ENCODE measurements at places on chromosomes 16 and 17.

DNA sequence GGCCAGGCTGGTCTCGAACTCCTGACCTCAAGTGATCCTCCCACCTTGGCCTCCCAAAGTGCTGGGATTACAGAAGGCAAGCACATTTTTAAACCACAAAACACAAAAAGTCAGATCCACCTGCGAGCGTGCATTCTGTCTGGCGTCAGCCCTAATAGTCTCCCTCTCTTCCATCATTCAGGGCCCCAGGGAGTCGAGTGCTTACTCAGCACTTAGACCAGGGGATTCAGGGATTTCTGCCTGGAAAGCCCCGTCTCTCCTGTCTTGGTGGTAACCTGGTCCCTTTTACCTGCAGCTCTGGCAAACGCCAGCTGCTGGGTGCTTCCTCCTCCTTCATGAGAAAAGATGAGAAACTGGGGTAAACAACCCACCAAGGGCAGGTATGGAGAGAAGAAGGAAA, 443.1 kb downstream of the SOX9 start:
- no peak for DNase-seq

- no peak for DNase-seq
Observed at GRCh38 chr16:16071631-16072244, 122.3 kb downstream of the ABCC1 start.

GRCh38 chr17:81037026-81037797, 2.3 kb downstream of the BAIAP2 start:
- DNase-seq, result no peak

DNA sequence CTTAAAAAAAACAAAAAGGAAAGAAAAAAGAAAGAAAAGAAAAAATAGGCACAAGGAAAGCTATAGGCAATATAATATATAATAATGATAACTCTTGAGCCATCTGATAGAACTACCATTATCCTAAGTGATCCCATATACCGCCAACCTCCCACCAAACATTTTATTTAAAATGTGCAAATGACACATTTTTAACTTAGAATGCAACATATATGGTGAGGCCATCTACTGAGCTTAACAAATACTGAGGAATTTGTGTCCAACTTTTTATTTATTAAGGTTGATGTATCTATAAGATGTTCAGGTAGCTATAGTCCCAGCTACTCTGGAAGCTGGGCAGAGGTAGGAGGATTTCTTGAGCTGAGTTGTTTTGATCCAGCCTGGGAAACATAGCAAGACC, 14.4 kb upstream of the APPBP2 start:
- DNase-seq, result no peak

- no peak for DNase-seq
Observed at GRCh38 chr16:64364894-64365293, 757.0 kb downstream of the CDH11 start.

DNA sequence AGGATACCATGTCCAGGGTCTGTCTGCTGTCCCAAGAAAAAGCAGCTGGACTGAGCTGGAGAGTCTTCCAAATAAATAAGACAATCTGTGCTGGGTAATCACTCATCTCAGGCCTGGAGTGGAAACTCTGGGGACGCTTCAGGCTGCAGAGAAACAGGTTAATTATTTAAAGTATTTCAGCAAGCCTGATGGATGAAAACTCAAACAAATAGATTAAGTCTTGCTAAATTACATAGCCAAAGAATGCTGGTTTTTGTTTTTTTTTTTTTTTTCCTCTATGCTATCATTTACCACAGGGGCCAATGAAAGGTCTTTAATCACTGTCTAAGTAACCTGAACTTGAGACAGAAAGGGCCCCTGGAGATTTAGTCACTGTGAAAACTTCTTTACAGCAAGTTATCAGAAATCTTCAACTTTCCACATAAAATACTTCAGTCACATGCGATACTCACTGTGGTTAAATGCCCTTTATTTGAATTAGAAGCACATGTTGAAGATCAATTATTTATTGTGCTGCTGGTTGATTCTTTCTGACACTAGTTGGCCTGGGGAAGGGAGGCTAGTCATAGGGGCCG, 31.0 kb upstream of the KCNJ2 start:
- no peak for DNase-seq

DNA sequence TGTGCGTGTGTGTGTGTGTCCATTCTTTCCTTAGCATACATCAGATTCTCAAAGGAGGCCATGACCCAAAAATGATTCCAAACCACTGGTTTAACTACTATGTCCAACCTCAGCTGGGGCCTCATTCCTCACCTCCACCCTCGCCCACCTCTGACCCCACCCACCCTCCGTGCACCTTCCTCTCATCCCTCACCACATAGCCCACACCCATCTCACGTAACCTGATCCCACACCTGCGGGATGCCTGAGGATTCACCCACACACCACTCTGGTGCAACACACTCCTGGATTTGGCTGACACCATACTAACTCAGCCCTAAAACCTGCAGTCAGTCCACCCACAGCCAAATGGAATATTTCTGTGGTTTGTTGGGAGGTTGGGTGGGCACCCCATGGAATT, 3.3 kb upstream of the CSNK2A2 start:
- DNase-seq, result no peak

- peak; percentile 2 for DNase-seq
Observed at GRCh38 chr17:50986989-50987660, 121.0 kb upstream of the TOB1 start.

DNA sequence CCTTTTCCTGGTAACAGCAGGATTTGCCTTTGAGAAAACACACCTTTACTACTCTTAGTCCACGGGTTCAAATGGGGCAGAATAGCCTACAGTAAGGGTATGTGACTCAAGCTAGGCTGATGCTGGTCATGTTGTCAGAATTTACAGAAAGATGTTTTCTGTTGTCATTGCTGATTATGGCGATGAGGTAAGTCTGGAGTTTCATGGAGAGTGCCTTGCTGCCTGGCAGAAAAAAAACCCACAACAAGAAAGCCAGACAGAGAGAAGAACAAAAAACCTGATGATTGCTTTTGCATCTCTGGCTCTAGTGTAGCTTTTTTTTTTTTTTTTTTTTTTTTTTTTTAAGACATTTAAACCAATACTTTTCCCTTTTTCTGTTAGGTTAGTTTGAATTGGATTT, 47.9 kb downstream of the SLC6A4 start:
- DNase-seq, result no peak

GRCh38 chr16:55663765-55664677, 8.2 kb downstream of the SLC6A2 start:
- no peak for DNase-seq

- DNase-seq, result peak; percentile 58
Observed at GRCh38 chr16:6643080-6643686, 689.5 kb upstream of the RBFOX1 start.

DNA sequence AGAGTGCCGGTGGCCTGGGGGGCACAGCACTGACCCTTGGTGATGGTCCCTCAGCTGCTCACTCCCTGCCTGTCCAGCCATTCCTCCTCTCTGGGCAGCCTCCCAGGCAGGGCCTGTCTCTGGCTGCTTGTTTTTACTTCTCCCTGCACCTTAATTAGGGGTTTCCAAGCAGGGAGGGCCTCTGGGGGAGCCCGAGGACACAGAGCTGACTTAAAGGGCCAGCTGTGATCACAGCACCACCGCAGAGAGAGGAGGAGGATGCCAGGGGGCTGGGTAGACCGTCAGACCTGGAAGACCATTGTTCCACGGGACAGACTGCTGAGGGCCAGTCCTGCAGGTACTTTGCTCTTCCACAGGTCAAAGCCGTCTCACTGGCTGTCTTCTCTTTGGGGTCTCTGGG, 1.2 kb upstream of the DPH1 start:
- no peak for DNase-seq

- DNase-seq, result no peak
Observed at GRCh38 chr16:1068451-1068850, 4.1 kb upstream of the SSTR5 start.

- DNase-seq, result no peak
Observed at GRCh38 chr17:1431631-1432104, 24.4 kb downstream of the CRK start.

DNA sequence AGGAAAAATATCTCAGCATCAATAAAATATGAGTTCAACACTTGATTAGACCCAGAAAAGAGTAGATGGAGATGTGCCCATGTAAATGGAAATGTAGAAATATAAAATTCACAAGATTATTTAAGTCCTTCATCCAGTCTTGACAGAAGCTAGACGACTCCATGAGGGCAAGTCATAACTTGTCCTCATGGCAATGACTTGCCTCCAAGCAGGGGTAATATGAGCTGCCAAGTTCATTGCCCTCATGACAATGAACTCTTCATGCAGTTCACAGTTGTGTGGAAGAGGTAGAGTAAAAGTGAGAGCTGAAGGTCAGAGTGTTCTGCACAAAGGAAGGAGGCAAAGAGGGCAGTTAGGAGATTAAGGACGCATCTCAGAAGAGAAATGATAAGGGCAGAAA, 22.3 kb downstream of the CDH11 start:
- DNase-seq, result no peak

DNA sequence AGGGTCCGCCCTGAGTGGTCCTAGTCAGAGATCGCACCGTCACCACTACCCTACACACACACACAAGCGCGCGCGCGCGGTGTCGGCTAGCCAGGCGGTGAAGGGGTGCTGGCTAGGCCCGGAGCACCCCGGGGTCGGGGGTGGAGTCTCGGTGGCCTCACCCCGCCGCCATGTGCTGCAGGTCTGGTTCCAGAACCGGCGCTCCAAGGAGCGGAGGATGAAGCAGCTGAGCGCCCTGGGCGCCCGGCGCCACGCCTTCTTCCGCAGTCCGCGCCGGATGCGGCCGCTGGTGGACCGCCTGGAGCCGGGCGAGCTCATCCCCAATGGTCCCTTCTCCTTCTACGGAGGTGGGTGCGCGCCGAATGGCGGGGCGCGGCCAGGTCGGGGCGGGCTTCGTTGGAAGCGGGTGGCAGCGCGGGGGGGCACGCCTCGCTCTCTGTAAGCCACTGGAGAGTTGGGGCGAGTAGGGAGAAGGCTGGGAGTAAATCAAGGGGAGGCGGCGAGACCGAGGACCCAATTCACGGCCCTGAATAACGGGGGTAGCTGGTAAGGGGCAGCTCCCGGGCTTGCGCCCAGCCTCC, 4.8 kb downstream of the LHX1 start:
- no peak for DNase-seq

- DNase-seq, result no peak
Observed at GRCh38 chr17:69820876-69821473, 254.1 kb upstream of the KCNJ16 start.

GRCh38 chr17:81952792-81953228, 5.8 kb upstream of the MYADML2 start:
- no peak for DNase-seq

GRCh38 chr16:72191551-72191950, 19.6 kb upstream of the PMFBP1 start:
- DNase-seq, result no peak

- peak; percentile 71 for DNase-seq
Observed at GRCh38 chr17:42891539-42892152, 9.0 kb upstream of the G6PC1 start.

DNA sequence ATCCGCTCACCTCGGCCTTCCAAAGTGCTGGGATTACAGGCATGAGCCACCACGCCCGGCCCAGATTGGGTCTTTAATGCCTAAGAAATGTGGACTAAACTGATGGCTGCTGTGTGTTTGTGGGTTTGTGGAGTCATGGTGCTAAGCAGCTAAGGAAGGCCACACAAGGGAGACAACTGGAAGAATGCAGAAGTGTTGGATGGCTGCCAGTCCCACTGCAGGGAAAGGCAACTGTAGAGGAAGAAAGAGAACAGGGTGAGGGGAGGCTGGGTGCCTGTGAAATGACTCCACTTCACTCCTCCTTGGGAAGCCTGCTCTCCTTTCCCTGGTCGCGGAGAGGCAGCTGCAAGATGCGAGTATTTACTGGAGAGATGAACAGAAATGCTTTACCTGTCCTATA, 23.5 kb upstream of the SIAH1 start:
- peak; percentile 17 for DNase-seq

DNA sequence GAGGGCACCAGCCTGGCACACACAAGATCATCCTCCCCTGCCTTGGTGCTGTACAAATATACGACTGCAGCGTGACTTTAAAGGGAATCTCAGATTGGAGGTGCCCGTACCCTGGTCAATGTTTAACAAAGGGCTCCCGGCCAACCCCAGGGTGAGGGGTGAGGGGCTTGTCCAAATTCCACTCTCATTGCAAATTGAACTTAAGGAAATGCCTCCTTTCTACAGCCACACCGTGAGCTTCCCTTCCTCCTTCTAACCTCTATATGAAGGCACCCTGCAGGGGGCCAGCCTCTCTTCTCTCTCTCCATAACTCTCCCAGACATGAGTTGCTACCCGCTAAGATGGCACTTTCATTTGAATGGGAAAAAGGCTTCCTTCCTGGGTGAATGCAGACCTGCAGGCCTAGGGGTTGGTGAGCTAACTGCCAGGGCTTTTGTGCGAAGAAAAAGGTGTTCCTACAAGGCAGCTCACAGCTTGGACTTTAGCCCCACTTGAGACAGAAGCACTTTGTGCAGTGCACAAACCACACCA, 76.6 kb downstream of the IRF8 start:
- no peak for DNase-seq

DNA sequence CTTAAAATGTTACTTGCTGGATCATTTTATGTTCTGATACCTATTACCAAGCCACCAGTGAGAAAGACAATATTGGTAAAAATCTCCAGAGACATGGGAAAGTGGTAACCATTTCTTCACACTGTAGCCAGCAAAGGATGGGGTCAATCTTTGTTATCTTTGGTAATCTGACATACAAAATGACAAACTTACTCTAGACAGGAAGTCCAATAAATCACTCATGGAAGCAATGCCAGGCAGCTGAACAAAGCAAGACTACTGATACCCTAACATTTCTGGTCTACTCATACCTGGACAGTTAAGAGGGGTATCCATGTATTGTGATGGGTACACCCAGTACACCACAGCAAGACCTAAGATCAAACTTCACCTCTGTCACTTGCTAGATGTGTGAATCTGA, 19.0 kb downstream of the GRB2 start:
- peak; percentile 31 for DNase-seq

DNA sequence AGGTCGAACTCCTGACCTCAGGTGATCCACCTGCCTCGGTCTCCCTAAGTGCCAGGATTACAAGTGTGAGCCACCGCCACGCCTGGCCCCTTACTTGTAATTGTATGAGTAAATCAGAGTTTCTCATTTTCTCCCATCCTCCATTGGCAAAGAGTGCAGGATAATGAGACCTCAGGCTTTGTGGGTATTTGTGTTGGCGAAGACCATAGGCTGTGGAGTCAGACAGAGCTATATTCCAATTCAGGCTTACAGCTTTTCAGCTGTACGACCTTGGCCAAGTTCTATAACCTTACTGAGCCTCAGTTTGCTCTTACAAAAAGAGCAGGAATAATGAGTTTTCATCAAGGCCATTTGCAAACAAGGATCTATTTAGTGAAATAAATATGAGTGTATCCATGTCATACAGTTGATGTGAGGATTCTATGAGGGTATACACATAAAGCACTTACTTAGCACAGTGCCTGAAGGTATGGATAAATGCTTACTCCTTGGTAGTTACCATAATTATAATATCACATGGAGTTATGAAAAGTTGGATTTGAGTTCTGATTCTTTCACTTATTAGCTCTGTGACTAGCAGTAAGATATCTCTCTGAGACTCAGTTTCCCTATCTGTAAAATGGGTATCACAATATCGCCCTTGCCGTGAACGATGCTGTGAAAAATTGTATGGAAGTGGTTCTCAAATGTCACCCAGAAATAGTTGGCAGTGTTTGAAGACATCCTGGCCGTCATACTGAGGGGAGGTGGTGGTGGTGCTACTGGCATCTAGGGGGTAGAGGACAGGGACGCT, 25.6 kb upstream of the CPPED1 start:
- DNase-seq, result no peak

- no peak for DNase-seq
Observed at GRCh38 chr16:72015124-72015523, 6.6 kb downstream of the DHODH start.
